ENCODE measurements at places on chromosomes 7 and 10.
A peak's percentile ranks its signal among the peaks of the same experiment; 100 is the strongest.

GRCh38 chr7:77413861-77414424 lies 2.2 kb downstream of the GSAP start:
- peaks cover 5% of the 10 kb centered on the region for H3K4me1 ChIP-seq
- no peak overlapping the region for H3K4me3 ChIP-seq
- no peak for DNase-seq
- no peak overlapping the region for H3K27ac ChIP-seq

DNA sequence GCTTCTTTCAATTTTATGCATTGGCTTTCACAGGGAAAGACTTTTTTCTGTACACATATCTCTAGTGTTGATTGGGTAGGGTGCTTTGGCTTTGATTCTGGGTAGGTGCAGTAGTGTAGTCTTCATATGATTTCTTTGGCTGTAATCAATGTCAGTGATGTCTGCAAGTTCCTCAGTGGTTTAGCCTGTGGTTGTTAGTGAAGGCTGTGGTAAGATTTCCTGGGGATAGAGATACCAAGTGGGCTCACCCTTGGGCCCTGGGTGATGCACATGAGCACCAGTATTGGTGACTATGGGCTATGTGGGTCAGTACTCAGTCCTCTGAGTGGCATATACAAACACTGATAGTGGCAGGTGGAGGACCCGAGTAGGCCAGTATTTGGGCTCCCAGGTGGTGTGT lies 13.0 kb downstream of the GIMAP8 start:
- no peak for DNase-seq
- no peaks in the 10 kb centered on the region for H3K4me1 ChIP-seq
- no peaks in the 10 kb centered on the region for H3K36me3 ChIP-seq
- no peak overlapping the region for H3K27ac ChIP-seq
- no peak overlapping the region for H3K4me3 ChIP-seq

DNA sequence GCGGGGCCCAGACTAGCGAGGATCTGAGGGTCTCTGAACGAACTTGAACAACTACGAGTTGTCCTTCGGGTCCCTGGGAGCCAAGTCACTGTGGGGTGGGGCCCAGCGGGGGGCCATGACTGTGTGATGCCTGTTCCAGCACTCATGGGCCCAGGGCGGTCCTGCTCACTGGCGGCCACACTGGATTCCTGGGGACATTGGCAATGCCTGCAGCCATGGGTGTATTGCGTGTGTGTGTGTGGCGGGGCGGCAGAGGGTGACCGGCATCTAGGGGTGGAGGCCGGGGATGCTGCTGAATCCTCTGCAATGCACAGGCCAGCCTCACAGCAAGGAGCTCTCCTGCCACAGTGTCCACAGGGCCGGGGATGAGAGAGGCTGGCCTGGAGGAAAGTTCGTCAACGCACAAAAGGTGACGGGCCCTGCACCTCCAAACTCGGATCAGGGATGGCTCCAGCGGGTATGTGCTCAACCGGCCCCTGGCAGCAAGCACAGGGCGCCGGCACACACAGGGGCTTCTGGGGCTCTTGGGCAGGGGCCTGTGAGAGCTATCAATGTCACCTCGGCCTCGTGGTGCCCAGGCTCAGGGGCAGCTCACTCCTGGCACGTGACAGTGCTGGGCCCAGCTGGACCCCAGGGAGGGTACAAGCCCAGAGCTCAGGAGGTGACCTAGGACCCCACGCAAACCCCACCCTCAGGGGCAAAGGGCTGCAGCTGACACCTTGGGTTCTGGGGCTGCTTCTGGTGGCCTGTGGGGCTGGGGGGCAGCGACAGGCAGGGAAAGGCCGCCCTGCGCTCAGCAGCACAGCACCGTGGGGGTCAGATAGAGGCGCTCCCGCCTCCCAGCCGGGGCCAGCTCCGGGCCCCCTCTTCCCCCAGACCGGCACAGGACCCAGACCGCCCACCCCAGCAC lies 27.9 kb downstream of the PAPOLB start:
- no peaks in the 10 kb centered on the region for H3K27me3 ChIP-seq
- H3K4me1 ChIP-seq, result no peaks in the 10 kb centered on the region
- peaks cover 45% of the 10 kb centered on the region for H3K36me3 ChIP-seq
- H3K4me3 ChIP-seq, result no peak overlapping the region
- no peak for DNase-seq

- no peak overlapping the region for H3K4me3 ChIP-seq
- H3K4me1 ChIP-seq, result no peaks in the 10 kb centered on the region
These were observed 23.7 kb downstream of the ATAD1 start for GRCh38 chr10:87794285-87794684.

DNA sequence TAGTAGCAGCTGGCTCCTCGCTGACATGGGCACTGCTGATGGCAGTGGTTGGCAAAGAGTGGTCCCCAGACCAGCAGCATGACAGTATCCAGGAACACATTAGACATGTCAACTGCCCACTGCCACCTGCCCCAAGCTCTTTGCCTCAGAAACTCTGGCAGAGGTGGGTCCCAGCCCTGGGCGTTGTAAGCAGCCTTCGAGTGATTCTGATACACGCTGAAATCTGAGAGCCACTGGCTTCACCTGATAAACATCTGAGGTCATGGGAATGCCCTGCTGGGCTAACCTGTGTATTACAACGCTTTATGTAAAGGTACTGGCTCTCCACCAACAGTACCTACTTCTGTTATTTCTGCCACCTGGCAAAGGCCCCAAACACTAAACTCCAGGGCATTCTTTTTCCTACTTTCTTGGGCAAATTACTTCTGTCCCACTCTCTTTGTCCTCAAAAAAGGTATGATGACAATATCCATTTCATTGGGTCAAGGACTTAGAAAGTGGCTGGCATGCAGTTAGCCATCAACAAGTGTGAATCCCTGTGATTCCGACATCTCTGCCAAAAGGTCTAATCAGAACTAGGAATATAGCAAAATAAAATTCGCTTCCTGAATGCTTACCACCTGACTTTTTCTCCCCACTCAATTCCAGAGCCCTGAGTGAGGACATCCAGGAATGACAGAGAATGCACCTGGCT lies 9.2 kb downstream of the SGMS1 start:
- no peak overlapping the region for H3K27ac ChIP-seq
- H3K36me3 ChIP-seq, result no peaks in the 10 kb centered on the region

GRCh38 chr10:55750458-55750857 lies 610.6 kb downstream of the ZWINT start:
- no peaks in the 10 kb centered on the region for H3K36me3 ChIP-seq
- DNase-seq, result no peak
- no peak overlapping the region for H3K27ac ChIP-seq
- no peak overlapping the region for H3K4me3 ChIP-seq
- H3K27me3 ChIP-seq, result no peaks in the 10 kb centered on the region

DNA sequence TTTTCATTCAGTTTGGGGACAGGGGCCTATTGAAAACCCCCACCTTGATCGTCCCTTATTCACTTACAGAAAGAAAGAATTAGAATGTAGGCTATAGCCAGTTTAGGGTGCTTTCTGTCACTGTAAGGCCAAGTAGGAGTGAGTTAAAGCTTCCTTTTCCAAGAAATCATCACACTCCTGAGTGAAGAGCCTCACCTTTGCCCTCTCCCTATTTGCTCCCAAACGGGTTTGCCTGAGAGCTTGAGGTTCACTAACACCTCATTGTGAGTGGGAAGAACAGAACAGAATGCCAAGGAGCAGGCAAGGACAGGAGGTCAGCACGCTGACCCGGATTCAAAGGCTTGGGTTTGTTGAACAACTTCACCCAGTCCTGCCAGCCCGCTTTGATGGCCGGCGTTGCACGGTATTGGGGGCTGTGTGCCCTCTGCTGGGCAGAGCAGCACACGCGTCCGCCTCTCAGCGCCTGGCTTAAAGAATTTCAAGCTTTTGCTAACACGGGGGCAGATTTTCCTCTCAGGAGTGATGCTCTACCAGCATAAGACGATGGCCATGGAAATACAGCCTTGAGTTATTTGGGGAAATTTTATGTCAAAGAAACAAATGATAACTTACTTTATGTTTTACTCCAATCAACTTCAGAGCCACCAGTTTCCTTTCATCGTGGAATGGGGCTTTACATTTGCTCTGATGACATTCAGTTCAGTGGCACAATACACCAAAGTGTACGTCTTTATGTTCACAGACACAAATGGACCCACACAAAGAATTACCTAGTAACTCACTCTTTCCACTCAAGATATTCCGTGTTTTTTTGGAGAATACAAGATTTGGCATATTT lies 470.0 kb downstream of the SUGCT start:
- peak; percentile 14 for DNase-seq
- H3K4me1 ChIP-seq, result no peaks in the 10 kb centered on the region
- H3K4me3 ChIP-seq, result no peak overlapping the region
- no peak overlapping the region for H3K27ac ChIP-seq

DNA sequence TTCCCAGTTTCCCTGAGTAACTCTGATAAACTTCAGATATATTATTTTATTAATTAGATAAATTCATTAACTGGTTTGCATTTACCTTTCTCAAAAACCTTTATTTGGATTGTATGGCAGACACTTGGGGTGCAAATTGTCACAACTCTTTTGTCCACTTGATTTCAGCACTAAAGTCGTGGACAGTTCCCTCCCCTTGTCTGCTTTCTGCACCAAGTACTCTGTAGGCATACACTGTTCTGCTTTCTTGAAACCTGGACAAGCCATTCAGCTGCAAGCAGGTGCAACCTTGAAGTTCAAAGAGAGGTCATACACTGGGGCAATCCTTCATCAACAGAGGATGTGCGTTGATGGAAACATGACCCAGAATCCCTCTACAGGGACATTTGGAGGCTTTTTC lies 162.9 kb downstream of the ARL5B start:
- no peak overlapping the region for H3K27ac ChIP-seq
- H3K27me3 ChIP-seq, result no peaks in the 10 kb centered on the region
- H3K4me3 ChIP-seq, result no peak overlapping the region
- no peaks in the 10 kb centered on the region for H3K4me1 ChIP-seq
- no peaks in the 10 kb centered on the region for H3K36me3 ChIP-seq

GRCh38 chr7:74006451-74007241 lies 21.3 kb upstream of the ELN start:
- peaks cover 9% of the 10 kb centered on the region for H3K4me1 ChIP-seq
- DNase-seq, result no peak
- H3K27me3 ChIP-seq, result no peaks in the 10 kb centered on the region
- no peaks in the 10 kb centered on the region for H3K36me3 ChIP-seq
- peak overlapping the region; percentile 16 for H3K27ac ChIP-seq
- H3K4me3 ChIP-seq, result no peak overlapping the region

- H3K27me3 ChIP-seq, result no peaks in the 10 kb centered on the region
- H3K4me3 ChIP-seq, result no peak overlapping the region
- DNase-seq, result no peak
- H3K4me1 ChIP-seq, result no peaks in the 10 kb centered on the region
These were observed 43.6 kb downstream of the GUSB start for GRCh38 chr7:65938336-65938895.

- H3K4me3 ChIP-seq, result no peak overlapping the region
- H3K4me1 ChIP-seq, result no peaks in the 10 kb centered on the region
- no peak for DNase-seq
- peaks cover 33% of the 10 kb centered on the region for H3K36me3 ChIP-seq
These were observed 29.8 kb downstream of the SEM1 start for GRCh38 chr7:96679886-96680285.

- H3K36me3 ChIP-seq, result no peaks in the 10 kb centered on the region
- no peak overlapping the region for H3K4me3 ChIP-seq
- DNase-seq, result no peak
- H3K27me3 ChIP-seq, result no peaks in the 10 kb centered on the region
- H3K4me1 ChIP-seq, result no peaks in the 10 kb centered on the region
- no peak overlapping the region for H3K27ac ChIP-seq
These were observed 2.5 kb upstream of the BTRC start for GRCh38 chr10:101351477-101351876.

DNA sequence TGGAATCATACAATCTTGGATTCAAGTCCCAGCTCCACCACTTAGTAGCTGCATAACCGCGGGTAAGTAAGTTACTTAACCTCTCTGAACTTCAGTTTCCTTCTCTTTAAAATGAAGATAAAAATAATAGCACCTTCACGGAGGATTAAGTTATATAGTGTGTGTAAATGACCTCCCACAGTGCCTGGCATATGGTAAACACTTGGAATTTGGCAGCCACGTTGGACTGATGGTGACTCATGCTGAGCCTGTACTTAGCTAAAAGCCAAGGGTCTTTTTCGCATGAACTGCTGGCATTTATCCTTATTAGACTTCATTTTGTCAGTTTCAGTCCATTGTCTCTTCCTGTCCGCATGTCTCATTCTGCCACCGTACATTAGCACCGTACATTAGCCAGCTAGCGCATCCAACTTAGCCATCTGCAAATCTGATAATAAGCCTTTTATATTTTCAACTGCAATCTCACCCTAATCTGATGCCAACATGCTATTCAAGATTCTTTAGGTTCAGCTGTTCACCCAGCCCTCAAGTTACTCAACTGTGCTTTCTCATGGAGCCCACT lies 11.2 kb downstream of the SLC13A4 start:
- DNase-seq, result no peak
- H3K27ac ChIP-seq, result no peak overlapping the region
- H3K27me3 ChIP-seq, result peaks cover 4% of the 10 kb centered on the region
- H3K4me3 ChIP-seq, result no peak overlapping the region
- H3K36me3 ChIP-seq, result no peaks in the 10 kb centered on the region

DNA sequence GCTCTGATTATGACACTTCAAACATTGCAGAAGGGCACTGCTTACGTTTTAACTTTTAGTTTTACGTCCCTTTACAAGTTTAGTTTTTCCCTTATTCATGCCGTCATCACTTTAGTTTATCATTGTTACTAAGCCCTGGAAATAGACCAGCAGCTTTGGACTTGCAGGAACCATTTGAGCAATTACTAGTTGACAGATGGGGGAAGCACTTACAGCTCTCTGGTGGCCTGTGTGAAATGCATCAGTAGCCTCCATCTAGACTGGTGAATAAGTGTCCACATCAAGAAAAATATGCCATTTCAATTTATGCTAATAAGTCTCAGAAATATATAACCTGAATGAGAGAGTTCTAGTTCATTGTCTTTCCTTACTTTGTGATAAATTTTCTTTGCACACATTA lies 194.9 kb upstream of the GRM3 start:
- H3K36me3 ChIP-seq, result no peaks in the 10 kb centered on the region
- H3K4me1 ChIP-seq, result no peaks in the 10 kb centered on the region
- H3K27me3 ChIP-seq, result no peaks in the 10 kb centered on the region
- DNase-seq, result no peak
- H3K4me3 ChIP-seq, result no peak overlapping the region

Measured in tibial nerve (tissue), 4 donors.